ENCODE measurements at places on chromosomes 11 and 22. TPM values are rescaled to one million over a fixed set of nuclear protein-coding genes. Genes with fewer than 3 reads are reported as not detected.

GRCh38 chr11:75031224-75031753 is 42.6 kb downstream of the NEU3 start:
- H3K4me3 ChIP-seq: no peak overlapping the region
- no peaks in the 10 kb centered on the region for H3K27me3 ChIP-seq
- H3K27ac ChIP-seq: no peak overlapping the region
- no peaks in the 10 kb centered on the region for H3K4me1 ChIP-seq
- DNase-seq: no peak

GRCh38 chr11:1358286-1358685 is 31.4 kb upstream of the BRSK2 start:
- DNase-seq: no peak
- no peak overlapping the region for H3K27ac ChIP-seq
- no peak overlapping the region for H3K4me3 ChIP-seq
- no peaks in the 10 kb centered on the region for H3K4me1 ChIP-seq
- no peaks in the 10 kb centered on the region for H3K27me3 ChIP-seq
- H3K36me3 ChIP-seq: no peaks in the 10 kb centered on the region

DNA sequence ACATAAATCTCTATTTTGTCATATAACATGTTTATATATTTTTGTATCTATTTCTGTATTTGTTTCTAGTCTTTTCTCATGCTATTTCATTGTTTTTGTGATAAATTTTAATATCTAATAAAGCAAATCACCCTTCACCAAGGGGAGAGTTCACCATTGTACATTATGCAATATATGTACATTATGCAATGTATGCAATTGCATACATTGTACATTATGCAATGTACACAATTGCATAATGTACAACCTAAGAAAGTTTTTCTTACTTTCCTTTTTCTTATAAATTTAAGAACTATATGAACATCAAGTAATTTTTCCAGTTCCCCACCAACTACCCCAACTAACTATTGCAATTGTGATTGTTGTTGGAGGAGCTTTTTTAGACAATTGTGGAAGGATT is 44.1 kb upstream of the GLYATL2 start:
- DNase-seq: no peak
- H3K27me3 ChIP-seq: no peaks in the 10 kb centered on the region
- H3K27ac ChIP-seq: no peak overlapping the region
- H3K4me3 ChIP-seq: no peak overlapping the region
- H3K4me1 ChIP-seq: no peaks in the 10 kb centered on the region

- no peaks in the 10 kb centered on the region for H3K36me3 ChIP-seq
- no peaks in the 10 kb centered on the region for H3K4me1 ChIP-seq
- H3K4me3 ChIP-seq: no peak overlapping the region
- H3K27ac ChIP-seq: no peak overlapping the region
These were observed 26.7 kb downstream of the INTS4 start for GRCh38 chr11:77967753-77968152.

DNA sequence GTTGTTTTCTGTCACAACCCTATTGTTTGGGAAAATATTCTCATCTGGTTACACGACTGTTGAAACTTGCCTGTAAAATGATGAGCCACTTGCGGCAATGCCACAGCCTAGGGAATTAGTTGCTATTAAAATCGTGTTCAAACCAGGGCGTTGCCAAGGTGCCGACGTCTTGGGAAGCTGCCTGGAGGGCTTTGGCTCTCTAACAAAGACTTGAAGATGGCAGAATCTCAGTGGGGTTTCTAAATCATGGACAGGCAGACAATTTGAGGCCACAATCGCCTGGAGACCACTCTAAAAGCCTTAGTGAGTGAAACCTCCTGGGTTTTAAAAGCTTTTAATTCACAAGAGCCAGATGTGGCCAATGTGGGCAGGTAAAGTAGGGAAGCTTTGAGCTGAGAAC is 117.2 kb upstream of the BMAL1 start:
- H3K4me1 ChIP-seq: no peaks in the 10 kb centered on the region
- H3K27ac ChIP-seq: peak overlapping the region; percentile 80
- no peak for DNase-seq
- H3K4me3 ChIP-seq: no peak overlapping the region

- H3K4me1 ChIP-seq: no peaks in the 10 kb centered on the region
- H3K27ac ChIP-seq: no peak overlapping the region
- DNase-seq: no peak
- no peaks in the 10 kb centered on the region for H3K27me3 ChIP-seq
These were observed 902.9 kb downstream of the DLG2 start for GRCh38 chr11:84724256-84724655.

DNA sequence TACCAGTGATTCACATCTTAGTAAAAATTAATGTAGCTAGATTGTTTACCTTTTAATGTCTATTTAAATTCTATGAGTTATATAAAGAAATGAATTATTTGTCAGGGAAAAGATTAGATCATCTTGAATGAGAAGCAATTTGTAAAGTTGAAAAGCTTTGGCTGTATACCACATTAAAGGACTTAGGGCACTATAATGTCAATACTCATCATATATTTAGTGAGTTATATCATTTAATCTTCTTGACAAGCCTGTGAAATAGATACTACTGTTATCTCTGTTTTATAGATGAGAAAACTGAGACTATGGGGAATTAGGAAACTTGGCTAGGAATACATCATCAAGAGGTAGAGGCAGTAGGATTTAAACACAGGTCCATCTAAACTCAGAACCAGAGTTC is 160.1 kb downstream of the GUCY1A2 start:
- no peak overlapping the region for H3K4me3 ChIP-seq
- H3K4me1 ChIP-seq: no peaks in the 10 kb centered on the region
- no peaks in the 10 kb centered on the region for H3K27me3 ChIP-seq
- H3K27ac ChIP-seq: no peak overlapping the region

- no peak for DNase-seq
- H3K4me3 ChIP-seq: no peak overlapping the region
- H3K27ac ChIP-seq: no peak overlapping the region
- no peaks in the 10 kb centered on the region for H3K4me1 ChIP-seq
- H3K36me3 ChIP-seq: no peaks in the 10 kb centered on the region
These were observed 23.4 kb downstream of the HPS4 start for GRCh38 chr22:26460202-26460601.

DNA sequence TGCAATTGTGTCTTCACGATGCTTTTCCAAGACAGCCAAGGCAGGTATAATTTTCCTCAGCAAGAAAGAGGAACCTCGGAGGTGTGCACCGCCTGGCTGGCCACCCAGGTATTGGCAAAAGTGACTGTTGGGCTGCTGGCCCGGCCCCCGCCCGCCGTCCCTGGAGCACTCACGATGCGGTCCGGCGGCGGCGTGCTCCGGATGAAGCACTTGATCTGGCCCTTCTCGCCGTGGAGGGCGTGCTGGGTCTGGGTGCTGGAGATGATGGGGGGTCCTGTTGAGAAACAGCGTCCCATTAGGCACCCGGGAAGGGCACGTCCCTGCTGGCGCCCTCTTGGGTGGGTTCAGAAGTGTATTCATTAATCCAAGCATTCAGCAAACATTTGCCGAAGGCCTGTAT is 84.8 kb downstream of the ST3GAL4 start:
- no peak overlapping the region for H3K27ac ChIP-seq
- no peaks in the 10 kb centered on the region for H3K36me3 ChIP-seq
- H3K4me1 ChIP-seq: no peaks in the 10 kb centered on the region
- no peak overlapping the region for H3K4me3 ChIP-seq

DNA sequence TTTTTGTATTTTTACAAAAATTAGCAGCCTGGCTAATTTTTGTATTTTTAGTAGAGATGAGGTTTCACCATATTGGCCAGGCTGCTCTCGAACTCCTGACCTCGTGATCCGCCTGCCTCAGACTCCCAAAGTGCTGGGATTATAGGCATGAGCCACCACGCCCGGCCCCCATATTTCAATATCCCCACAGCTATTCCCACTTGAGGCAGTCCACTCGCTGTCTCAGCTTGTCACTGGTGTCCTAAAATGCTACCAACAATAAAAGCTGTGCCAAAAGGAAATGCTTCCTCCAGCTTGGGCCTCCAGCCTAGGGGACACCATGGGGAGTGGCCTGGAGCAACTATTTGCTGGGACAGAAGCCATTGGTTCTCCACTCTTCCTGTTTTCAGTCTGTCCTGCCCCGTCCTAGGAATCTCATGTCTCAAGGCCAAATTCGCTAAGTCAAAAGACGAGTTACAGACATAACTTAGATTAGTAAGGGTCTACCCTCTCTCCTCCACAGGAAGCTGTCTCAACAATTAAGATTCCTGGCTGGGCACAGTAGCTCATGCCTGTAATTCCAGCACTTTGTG is 7.3 kb upstream of the SPINDOC start:
- H3K4me3 ChIP-seq: no peak overlapping the region
- no peak for DNase-seq
- no peaks in the 10 kb centered on the region for H3K27me3 ChIP-seq
- H3K36me3 ChIP-seq: no peaks in the 10 kb centered on the region

GRCh38 chr11:2293531-2293971 is 8.2 kb downstream of the C11orf21 start:
- H3K4me3 ChIP-seq: no peak overlapping the region
- H3K27ac ChIP-seq: no peak overlapping the region
- no peaks in the 10 kb centered on the region for H3K27me3 ChIP-seq
- no peaks in the 10 kb centered on the region for H3K36me3 ChIP-seq
- DNase-seq: peak; percentile 34

DNA sequence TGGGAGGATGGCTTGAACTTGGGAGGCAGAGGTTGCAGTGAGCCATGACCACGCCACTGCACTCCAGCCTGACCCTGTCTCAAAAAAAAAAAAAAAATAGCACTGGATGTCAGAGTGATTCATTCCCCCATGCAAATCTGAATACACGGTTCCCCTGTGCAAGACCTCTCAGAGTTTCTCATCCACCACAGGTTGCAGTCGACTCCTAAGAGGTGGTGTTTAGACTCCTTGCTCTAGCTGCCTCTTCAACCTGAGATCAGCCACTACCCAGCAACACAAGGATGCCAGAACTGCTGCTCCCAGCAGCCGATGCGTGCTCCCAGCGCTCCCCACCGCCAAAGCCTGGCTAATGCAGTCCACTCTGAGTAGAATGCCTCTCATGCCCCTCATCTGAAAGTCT is 97.5 kb downstream of the PARVA start:
- DNase-seq: no peak
- peaks cover 8% of the 10 kb centered on the region for H3K4me1 ChIP-seq
- no peaks in the 10 kb centered on the region for H3K27me3 ChIP-seq
- H3K36me3 ChIP-seq: no peaks in the 10 kb centered on the region

DNA sequence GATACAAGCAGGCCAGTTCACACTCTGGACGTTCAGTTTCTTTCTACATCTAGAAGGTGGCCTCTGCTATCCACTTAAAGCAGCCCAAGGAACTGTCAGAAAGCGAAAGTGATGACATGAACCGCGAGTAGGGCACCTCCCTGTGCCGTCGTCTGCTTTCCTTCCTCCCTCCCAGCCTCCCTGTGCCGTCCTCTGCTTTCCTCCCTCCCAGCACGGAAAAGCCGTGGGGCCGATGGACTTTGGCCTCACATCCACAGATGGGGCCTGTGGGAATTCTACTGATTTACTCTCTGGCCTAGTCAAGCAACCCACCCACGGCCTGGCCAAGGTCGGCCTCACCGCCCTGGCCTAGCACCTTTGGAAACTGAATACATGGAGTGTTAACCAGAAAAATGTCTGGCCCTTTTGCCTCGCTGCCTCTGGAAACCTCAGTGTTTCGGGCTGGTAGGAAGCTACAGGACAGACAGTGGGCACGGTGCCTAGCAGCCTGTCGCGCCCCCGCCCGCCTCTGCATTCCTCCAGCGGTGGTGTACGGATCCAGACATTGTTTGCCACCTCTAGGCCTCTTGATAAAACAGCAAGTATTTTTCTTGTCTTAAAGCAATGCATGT is 14.2 kb downstream of the PEX26 start:
- H3K36me3 ChIP-seq: no peaks in the 10 kb centered on the region
- no peaks in the 10 kb centered on the region for H3K4me1 ChIP-seq
- H3K4me3 ChIP-seq: peak overlapping the region; percentile 57
- H3K27ac ChIP-seq: peak overlapping the region; percentile 88

- H3K36me3 ChIP-seq: no peaks in the 10 kb centered on the region
- H3K4me3 ChIP-seq: no peak overlapping the region
- no peak for DNase-seq
- no peaks in the 10 kb centered on the region for H3K27me3 ChIP-seq
These were observed 30.4 kb upstream of the TYR start for GRCh38 chr11:89147229-89147628.

DNA sequence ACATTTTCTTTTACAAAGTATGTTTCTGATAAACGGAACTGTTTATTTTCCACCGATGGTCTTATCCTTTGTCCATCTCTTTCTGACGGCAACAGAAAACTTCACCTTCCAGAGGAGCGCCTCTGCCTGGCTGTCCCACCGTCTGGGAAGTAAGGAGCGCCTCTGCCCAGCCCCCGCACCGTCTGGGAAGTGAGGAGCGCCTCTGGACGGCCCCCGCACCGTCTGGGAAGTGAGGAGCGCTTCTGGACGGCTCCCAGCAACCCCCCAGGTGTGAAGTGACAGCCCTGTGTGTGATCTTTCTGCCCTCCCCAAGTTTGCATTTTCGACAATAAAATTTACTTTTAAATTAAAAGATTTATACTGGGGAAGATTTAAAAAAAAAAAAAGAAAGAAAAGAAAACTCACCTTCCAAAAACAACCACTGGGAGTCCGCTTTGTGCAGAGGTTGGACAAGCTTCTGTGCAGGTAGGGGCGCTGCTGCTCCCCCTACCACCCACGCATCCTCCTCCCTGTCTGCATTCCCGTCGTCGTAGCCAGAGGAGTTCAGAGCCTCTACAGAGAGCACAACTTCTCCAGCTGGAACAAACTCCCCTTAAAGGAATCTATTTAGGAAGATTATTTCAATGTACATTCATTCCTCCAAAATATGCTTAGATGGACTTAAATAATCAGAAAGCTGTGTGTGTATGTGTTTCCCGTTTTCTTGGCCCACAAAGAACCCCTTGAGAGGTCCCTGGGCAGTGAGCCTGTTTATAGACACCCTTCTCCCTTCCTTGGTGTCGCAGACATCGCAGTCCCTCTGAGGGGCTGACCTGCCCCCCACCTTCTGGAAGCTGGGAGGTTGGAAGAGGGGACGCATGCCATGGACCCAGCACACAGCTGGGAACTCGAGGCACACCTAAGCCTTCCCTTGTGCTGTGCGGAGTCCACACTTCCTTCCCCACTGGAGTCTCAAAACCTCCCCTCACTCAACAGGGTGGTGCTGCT is 849 bp upstream of the APOBEC3B start:
- no peak overlapping the region for H3K4me3 ChIP-seq
- H3K4me1 ChIP-seq: peaks cover 4% of the 10 kb centered on the region
- H3K27me3 ChIP-seq: no peaks in the 10 kb centered on the region
- no peak overlapping the region for H3K27ac ChIP-seq

DNA sequence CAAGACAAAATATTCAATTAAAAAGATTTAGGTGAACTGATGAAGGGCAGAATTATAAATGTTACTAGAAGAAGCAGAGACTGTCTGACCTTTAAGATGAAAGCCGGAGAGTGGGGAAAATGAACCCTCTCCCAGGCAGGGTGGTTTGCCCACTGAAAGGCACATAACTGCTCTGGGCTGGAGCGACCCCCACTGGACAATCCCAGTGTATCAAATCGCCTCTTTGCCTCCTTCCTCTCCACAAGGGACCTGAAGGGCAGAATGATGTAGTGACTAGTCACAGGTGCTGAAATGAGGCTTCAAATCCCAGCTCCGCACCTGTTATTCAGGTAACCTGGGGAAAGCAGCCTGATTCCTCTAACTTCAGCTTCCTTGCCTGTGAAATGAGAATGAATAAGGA is 69.0 kb downstream of the EFCAB6 start:
- no peaks in the 10 kb centered on the region for H3K4me1 ChIP-seq
- H3K4me3 ChIP-seq: no peak overlapping the region
- H3K36me3 ChIP-seq: no peaks in the 10 kb centered on the region
- no peaks in the 10 kb centered on the region for H3K27me3 ChIP-seq

The ZBTB44 gene
- 107 TPM for total RNA-seq

The AMPD3 gene
- 6.2 TPM for total RNA-seq

The APLNR gene
- 0.80 TPM for total RNA-seq

The SYCE3 gene
- not detected for total RNA-seq

The DYNC2H1 gene
- total RNA-seq: 36.7 TPM

The OR52N2 gene
- not detected for total RNA-seq

The KDM4E gene
- total RNA-seq: not detected

The CBLIF gene
- total RNA-seq: not detected

The KCNA4 gene
- under 0.01 TPM for total RNA-seq
